Glomerular endothelial cell (primary cell): ENCODE measurements at places on chromosomes 5 and 9.

- DNase-seq, result no peak
Measured at GRCh38 chr5:119354537-119355243, 1.1 kb upstream of the TNFAIP8 start.

DNA sequence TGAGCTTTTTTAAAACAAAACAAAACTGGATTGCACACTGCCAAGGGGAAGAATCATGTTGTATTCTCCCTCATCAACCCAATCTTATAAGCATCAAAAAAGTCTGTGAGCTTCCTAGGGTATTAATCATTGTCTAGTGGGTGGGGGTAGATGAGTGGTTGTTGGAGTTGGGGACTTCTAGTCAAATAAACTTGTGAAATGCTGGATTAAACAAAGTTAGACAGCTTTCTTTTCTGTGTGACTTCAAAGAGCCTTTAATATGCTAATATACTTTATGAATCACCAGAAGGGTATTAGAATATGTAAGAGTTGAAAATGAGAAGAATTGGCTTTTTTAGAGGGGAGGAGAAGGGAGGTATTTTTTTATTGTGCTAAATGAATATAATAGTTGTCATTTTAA is 87.7 kb downstream of the GALNT10 start:
- no peak for DNase-seq

GRCh38 chr5:50501491-50502228 is 60.6 kb upstream of the EMB start:
- no peak for DNase-seq

DNA sequence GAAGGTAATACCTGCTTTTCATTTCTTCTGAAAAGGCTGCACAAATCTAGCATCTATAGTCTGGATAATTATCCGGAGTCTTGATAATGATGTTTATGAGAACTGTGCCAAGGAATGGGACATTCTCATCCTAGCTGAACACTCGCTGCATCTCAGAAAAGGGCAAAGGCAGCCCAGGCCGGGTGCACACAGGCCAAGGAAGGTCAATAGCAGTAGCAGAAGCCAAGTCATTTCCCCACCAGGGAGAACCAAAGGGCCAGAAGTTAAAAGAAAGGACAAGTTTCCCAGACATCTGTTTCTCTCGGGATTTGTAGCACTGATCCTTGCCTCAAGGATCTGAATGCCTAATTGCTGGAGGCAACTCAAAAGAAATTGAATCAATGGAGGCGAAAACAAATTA is 66.1 kb upstream of the ANKRD55 start:
- no peak for DNase-seq

DNA sequence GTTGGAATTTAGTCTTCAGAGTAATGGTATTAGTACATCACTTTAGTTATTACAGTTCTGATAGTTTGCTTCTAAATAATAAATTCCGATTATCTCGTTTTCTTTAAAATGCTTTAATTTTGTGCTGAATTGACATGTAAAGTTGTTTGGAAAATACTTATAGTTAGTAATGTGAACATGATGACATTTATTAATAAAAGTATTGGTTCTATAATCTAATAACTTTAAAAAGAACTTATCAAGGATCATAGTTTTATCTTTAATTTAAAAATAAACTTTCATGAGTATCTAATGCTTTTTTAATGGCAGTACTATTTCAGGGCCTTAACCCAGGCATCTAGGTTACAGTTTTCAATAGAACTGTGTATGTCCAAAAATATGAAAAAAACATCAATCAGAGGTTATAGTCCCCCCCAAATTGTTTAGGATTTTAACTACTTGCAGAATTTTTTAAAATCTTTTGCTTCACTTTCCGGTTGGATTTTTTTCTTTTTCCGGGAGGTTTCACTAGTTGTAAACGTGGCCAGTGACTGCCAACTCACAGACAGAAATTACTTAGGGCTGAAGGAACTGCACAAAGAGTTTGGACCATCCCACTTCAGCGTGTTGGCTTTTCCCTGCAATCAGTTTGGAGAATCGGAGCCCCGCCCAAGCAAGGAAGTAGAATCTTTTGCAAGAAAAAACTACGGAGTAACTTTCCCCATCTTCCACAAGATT is 680 bp downstream of the GPX8 start:
- DNase-seq, result peak; percentile 90
